Kasumi-1 (cell line): ENCODE measurements at places on chromosomes 6 and 20.

GRCh38 chr6:111992851-111993250, 61.1 kb upstream of the CCN6 start:
- peak; percentile 76 for DNase-seq

- no peak for DNase-seq
Observed at GRCh38 chr20:36881888-36882287, 6.0 kb downstream of the TLDC2 start.

DNA sequence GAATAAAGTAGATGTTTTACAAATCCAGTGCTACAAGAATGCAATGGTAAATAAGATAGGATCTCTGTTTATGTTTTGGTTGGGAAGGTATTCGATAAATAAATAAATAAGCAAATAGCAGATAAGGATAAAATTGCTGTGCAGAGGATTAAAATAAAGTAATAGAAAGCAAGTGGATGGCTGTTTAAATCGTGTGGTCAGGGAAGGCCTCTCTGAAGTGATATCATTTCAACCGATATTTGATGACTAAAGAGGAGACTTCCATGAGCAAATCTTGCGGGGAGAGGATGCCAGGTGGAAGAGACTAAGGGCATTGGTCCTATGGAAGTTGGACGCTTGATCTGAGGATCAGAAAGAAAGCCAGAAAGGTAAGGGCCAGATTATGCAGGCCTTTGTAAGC, 92.0 kb upstream of the CCN2 start:
- no peak for DNase-seq

DNA sequence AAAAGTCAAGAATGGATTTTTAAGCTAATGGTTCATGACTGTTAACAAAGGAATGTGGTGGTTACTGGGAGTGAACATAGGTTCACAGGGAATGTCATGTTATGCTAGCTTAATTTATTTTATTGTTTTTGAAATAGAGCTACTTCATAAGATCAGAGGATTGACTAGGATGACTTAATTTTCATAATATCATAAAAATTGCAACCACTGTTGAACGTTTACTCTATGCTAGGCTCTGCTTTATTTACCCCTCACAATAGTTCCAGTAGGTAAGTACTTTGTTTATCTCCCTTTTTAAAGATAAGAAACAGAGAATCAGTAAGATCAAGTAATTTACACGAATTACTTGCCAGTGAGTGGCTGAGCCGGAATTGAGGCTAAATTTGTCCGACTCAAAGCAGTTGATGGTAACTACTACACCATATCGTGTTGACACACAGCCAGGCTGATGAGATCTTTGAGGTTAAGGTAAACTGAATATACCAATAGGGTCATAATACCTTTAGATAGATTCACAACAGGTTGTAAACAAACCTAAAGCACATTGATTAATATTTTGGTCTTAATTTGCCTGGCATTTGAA, 194.6 kb upstream of the CITED2 start:
- no peak for DNase-seq

DNA sequence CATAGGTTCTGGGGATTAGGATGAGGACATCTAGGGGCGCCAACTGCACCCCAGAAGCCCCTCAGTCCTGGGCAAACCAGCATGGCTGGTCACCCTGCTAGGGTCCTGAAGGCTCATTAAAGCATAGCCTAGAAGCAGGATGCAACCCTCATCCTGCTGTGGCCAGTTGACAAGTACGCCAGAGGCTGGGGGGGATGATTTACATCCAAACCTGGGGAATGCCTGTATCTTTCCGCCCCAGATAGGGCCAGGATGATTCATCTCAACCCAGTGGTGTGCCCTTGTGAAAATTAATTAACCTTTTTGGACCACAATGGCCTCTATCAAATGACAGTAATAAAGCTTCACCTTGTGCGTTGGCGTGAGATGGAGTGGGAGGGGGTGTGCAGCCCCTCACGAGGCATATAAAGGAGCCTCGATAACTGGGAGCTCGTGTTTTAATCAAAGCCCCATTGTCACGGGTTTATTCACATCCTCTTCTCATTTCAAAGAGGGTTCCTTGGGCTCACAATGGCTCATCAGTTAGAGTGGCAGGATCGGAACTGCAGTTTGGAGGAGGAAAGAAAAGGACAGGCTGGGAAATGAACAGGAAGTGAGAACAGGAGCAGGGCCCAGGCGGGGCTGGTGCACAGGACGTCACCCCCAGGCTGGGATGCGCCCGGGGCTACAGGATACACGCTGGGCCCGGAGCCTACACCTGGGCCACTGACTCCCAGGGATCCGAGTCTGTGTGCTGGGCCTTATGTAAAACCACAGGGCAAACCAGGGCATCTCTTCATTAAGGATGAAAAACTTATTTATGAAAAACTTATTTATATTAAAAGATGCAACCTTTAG, 121.8 kb upstream of the PHACTR3 start:
- no peak for DNase-seq

- no peak for DNase-seq
Observed at GRCh38 chr20:62219101-62219991, 732 bp downstream of the HRH3 start.

DNA sequence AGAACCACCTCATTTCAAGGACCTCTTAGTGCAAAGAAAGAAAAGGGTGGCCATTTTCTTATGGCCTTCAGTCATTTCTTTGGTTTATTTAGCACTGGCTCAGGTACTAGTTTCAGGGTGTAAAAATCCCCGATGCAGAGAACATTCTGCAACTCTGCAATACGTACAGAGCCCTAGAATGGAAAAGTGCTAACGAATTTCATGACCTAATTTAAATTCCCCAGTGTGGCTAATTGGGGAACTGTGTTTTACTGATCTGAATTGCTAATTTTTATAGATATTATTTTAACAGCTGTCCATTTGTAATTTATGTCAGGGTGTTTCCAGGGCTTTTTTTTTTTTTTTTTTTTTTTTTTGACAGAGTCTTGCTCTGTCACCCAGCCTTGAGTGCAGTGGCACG, 160.7 kb downstream of the UST start:
- DNase-seq, result no peak

GRCh38 chr20:35446356-35447078, 8.5 kb upstream of the GDF5 start:
- DNase-seq, result no peak
